Left kidney (tissue), 8 donors: ENCODE measurements at places on chromosomes 5 and 9. TPM values are rescaled to one million over a fixed set of nuclear protein-coding genes. Genes with fewer than 3 reads are reported as not detected.

Gene SLC46A2
- 0.12 TPM for polyA plus RNA-seq

Gene GALNT12
- 9.2 TPM for polyA plus RNA-seq

Gene F12
- polyA plus RNA-seq, result 14.6 TPM

Gene LIX1
- 4.9 TPM for polyA plus RNA-seq

Gene GABRA1
- polyA plus RNA-seq, result 0.20 TPM

Gene DBH
- polyA plus RNA-seq, result 0.90 TPM

Gene GPBP1
- 196 TPM for polyA plus RNA-seq

Gene ADAM19
- polyA plus RNA-seq, result 8.8 TPM

Gene DEPDC1B
- 35.0 TPM for polyA plus RNA-seq

Gene IL13
- polyA plus RNA-seq, result 0.08 TPM

Gene NR2F1
- polyA plus RNA-seq, result 220 TPM

Gene IFNA13
- polyA plus RNA-seq, result not detected

Gene CDK5RAP2
- 75.8 TPM for polyA plus RNA-seq

Gene MSMP
- not detected for polyA plus RNA-seq

Gene FOXD4L3
- polyA plus RNA-seq, result not detected
